ENCODE measurements at places on chromosomes 1 and 21.

DNA sequence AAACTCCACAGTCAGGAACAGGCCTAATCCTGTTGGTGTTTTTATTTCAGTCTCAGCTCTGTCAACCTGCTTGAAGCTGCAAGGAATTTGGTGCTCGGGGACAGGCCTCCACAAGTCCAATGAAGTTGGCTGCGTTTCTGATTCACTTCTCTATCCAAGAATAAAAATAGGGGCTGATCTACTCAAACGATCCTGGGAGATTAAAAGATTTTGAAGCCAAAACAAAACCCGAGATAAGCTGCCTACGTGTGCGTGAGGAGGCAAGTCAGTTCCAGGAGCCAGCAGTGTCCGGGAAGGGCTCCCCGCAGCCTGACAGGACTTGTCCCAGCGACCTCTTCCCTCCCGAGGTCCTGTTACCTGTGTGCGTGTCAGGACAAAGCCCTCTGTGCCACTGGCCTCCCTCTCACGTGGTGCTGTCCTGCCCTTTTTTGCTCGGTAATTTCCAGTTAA is 98.0 kb downstream of the ETS2 start:
- no peak for DNase-seq

DNA sequence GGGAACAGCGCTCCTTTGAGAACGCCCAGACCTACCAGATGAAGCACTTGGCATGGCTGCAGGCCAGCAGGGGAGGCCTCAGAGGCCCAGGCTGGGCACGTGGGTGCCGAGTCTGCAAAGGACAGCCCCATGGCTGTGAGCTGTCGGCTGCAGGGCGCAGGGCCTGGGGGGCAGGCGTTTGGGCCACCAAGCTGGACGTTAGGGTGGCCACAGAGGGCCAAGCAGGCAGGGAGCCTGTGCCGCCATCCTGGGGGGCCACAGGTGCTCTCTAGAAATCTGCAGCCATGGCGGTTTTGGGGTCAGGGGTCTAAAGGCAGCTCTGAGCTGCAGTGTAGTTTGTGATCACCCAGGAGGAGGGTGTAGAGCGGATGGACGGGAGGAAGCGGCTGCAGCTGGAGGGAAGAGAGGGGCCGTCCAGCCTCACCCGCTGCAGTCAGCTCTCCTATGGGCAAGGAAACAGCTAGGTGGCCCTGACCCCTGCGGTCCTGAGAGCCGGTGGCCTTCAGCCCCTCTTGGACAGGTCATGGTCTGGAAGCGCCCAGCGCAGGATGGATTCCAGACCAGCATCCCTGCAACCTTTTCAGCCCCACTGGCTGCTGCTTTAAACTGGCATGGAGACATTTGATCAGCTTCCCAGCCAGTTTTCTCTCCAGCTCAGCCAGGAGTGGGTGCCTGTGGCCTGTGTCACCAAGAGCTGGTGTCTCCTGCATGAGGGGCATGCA is 11.0 kb downstream of the IBA57 start:
- no peak for DNase-seq

DNA sequence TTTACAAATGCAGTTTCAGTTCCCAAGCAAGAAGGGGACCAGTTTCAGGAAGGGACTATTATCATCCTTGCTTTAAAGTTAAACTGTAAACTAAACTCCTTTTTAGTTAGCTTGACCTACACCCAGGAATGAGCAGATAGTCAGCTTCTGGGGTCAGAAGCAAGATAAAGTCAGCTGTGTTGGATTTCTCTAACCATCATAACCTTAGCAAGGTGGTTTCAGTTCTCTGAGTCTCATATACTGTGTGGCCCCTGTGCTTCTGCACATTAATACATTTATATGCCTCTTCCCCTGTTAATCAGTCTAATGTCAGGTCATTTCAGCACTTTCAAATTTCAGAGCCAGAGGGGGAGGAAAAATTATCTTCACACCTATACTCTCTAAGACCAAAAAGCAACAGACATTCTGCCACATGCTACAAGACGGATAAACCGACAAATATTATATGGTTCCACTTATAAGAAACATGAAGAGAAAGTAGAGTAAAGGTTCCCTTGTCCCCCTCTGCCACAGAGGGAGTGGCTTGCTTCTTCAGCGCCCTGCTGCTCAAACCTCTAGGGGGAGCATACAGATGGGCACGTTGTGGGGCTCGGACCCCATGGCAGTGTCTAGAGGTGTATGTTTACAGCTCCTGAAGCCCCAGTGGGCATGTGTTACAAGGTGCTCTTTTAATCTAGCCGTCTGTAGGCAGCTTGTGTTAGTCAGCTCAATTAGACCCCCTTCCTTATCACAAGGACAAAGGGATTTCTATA is 89.1 kb downstream of the SMYD3 start:
- DNase-seq, result no peak

GRCh38 chr1:163836481-163836880 is 514.7 kb downstream of the NUF2 start:
- DNase-seq, result no peak

- DNase-seq, result no peak
Measured at GRCh38 chr1:180117764-180118116, 36.9 kb upstream of the QSOX1 start.

GRCh38 chr1:38558055-38558454 is 301.5 kb downstream of the RRAGC start:
- no peak for DNase-seq

DNA sequence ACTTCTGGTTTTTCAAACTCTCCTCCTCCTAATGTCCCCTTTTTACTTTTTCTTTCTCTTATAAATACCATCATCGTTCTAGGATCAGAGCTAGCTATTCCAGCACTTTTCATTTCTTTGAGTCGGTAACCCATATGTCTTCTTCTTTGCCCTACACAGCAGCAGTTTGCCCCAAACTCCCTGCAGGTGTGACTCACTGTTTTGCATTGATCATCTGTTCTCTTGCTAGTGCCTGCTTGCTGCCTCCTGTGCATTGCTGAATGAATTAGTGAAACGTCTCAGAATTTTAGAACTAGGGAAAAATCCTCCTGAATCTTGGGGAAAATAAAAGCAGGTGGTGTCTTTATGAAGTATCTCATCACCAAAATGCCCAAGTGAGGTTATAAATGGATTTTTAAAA is 21.7 kb downstream of the KCNK2 start:
- no peak for DNase-seq

DNA sequence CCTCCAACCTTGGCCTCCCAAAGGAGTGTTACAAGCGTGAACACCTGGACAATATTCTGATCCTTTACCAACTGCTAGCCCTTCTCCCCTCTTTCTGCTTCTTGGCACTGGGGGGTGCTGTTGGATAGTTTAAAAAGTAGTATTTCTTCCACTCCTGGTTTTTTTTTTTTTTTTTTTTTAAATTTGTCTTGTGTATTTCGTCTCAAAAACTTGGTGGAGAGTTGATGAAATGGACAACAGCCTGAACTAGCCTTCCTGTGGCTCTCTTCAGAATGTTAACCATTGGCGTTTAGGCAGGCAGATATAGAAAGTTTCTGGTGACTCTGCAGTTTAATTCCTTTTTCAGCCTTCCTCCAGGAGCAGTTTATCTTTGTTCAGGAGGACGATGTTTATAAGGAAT is 69.7 kb upstream of the USP24 start:
- DNase-seq, result peak; percentile 28

- no peak for DNase-seq
Measured at GRCh38 chr1:3298197-3298596, 156.3 kb upstream of the ARHGEF16 start.

DNA sequence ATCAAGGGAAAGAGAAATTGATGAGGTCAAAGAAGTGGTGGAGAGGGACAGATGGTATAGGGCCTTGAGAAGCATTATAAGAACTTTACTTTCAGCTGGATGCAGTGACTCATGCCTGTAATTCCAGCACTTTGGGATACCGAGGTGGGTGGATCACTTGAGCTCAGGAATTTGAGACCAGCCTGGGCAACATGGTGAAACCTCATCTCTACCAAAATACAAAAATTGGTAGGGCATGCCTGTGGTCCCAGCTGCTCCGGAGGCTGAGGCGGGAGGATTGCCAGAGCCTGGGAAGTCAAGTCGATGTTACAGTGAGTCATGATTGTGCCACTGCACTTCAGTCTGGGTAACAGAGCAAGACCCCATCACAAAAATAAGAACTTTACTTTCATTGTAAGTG is 5.7 kb downstream of the TMEM50A start:
- DNase-seq, result no peak

Measured in Jurkat, Clone E6-1 (cell line).